HT-29 (cell line): ENCODE measurements at places on chromosomes 6 and 20. TPM values are rescaled to one million over a fixed set of nuclear protein-coding genes. Genes with fewer than 3 reads are reported as not detected.
A peak's percentile ranks its signal among the peaks of the same experiment; 100 is the strongest.

UFL1 gene
- 4.3 and 5.0 TPM in 2 replicates for total RNA-seq

DNA sequence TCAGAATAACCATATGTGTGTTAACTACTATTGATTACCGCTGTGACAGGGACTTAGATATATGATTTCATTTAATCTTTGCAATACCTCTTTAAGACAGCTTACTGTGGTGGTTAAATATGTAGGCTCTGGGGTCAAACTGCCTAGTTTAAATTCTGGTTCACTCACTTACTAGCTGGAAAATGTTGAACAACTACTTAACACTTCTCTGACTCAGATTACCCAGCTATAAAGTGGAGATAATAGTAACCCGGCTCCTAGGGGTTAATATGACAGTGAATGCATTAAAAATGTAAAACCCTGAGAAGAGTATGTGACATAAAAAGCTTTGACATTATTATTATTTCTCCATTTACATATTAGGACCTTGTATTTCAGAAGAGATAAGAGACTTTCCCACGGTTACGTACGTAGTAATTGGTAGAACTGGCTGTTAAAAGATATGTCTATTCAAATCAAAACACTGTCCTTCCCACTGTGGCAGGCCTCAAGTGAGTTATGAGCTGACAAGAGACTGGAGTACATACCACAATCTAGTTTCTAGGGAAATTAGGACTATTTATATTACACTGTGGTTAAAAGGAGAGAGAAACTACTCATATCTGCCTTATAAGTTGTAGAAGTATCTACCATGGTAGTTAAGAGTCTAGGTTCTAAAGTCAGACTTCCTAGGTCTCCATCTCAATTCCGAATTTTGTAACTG, 4.4 kb upstream of the PLCB1 start:
- no peak for DNase-seq

OLIG3 gene
- not detected in 2 replicates for total RNA-seq

DNA sequence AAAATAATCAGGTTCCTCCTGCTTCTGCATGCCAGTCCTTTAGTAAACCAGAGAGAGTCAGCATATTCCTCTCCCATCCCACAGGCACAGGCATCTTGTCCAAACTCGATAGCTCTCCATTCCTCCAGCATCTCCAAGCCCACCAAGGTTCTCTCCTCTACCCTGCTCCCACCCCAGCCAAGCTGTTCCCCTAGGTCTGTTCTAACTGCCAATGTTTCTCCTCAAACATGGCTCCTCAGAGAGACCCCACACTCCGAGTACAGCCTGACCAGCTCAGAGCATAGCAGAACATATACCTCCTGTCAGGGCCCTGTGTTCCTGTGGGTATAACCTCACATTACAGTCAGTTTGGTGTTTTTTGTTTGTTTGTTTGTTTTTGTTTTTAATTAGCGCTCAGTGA, 177.8 kb downstream of the VEGFA start:
- DNase-seq: no peak

GRCh38 chr20:58667975-58668374, 16.9 kb downstream of the STX16 start:
- no peak for DNase-seq

PTGIS gene
- not detected in 2 replicates for total RNA-seq

GRCh38 chr20:59810449-59811187, 122.8 kb downstream of the SYCP2 start:
- DNase-seq: no peak

- no peak for DNase-seq
Measured at GRCh38 chr6:71393981-71394432, 105.4 kb downstream of the OGFRL1 start.

- DNase-seq: peak; percentile 57
Measured at GRCh38 chr6:131182991-131183425, 47.7 kb downstream of the AKAP7 start.

C6orf58 gene
- total RNA-seq: not detected in 2 replicates

ADGRG6 gene
- 6.6 and 8.1 TPM in 2 replicates for total RNA-seq

GRCh38 chr20:23127506-23128279, 41.6 kb upstream of the CD93 start:
- DNase-seq: no peak

PPP1R14C gene
- 0.08 and 0.20 TPM in 2 replicates for total RNA-seq

DNA sequence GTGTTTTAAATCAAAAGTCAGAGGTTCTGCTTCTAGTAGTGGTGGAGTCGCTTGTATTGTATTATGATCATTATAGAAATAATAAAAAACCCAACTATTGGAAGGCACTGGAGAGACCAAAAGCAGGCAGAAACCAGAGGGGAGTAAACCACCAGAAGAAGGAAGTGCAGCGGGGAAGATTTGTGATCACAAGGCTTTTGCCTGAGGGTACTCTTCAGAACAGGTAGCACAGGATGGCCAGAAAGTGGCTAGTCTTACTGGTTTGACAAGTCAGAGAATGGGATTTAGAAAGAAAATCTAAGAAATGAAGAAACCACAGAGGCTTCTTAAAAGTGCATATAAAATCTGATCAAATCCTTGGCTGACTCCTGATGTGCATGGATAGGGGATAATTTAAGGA, 24.0 kb downstream of the MAPK13 start:
- peak; percentile 16 for DNase-seq

GRCh38 chr6:138119976-138120375, 12.8 kb upstream of the PERP start:
- DNase-seq: no peak

DNA sequence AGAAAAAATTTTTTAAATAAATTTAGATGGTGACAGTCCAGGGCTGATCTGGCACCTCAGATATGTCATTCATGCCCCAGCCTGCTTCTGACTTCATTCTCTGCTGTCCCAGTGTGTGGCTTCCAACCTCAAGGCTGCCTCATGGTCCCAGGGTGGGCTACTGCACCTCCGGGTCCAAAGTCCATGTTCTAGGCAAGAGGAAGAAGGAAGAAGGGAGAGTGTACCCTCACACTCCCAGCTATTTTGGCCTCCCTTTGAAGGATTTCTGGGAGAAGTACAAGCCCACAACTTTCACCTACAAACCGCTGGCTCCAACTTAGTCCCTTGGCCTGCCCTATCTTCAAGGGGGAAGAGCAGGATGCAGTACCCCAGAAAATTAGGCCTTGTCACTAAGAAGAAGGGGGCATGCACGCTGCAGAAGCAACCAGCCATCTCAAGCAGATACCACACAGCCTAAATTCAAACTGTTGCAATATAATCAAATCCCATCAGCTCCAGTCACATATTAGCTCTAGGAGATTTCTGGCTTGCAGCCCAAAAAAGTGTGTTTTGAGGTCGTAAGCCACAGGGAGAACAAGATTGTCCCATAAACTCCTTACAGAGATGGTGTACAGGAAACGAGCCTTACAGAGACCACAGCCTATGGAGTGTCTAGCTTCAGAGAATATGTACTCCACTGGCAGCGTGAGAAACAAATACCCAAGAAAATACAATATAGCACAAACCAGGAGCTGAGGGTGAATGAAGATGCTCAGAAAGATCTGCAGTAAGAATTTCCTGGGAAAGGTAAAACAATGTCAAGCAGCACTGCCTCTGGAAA, 906 bp upstream of the BTN3A2 start:
- DNase-seq: peak; percentile 16

DNA sequence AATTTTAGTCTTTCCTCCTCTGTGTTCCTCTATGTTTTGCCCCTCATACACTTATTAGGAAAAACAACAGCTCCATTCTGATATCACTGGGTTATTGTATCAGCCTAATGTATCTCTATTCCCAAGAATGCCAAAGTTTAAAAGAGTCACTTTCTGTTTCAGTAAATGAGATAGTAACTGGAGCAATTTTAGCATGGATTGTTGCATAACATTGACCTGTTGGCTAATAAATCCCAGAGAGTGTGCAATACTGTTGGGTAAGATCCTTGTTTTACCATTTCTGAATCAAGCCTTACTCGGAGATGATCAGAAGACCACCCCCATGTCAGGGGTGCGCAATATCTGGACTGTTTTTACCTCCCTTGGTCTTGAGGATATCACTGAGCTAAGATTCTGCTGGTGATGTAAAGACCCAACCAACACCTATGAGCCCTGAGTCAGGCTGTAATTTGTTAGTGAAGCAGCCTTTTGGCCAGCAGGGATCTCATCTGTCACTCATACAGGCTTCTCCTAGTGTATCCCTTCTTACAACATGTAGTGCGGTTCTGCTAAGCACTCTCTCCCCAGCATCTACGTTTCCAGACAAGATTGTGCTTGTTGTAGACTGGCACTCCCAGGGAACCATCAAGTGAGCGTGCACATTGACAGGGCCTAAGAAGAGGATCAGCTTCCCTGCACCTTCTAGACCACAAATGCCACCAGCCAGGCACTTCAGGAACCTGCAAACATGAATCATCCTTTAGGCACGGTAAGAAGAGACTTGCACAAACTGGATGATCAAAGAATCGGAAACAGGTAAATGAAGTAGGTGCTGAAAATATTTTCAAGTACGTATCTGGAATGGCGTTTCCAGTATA, 11.5 kb upstream of the IPCEF1 start:
- no peak for DNase-seq

- no peak for DNase-seq
Measured at GRCh38 chr6:157209865-157210530, 113.3 kb downstream of the TMEM242 start.

GRCh38 chr6:77133031-77133430, 330.3 kb downstream of the HTR1B start:
- no peak for DNase-seq

- DNase-seq: peak; percentile 30
Measured at GRCh38 chr6:31293343-31293742, 21.5 kb upstream of the HLA-C start.

SIRPG gene
- not detected in 2 replicates for total RNA-seq

- DNase-seq: peak; percentile 2
Measured at GRCh38 chr6:23414051-23414445, 712.0 kb upstream of the NRSN1 start.

GRCh38 chr6:151804585-151805285, 2.7 kb upstream of the ESR1 start:
- DNase-seq: no peak

POU5F1 gene
- total RNA-seq: 1.7 and 2.6 TPM in 2 replicates

DNA sequence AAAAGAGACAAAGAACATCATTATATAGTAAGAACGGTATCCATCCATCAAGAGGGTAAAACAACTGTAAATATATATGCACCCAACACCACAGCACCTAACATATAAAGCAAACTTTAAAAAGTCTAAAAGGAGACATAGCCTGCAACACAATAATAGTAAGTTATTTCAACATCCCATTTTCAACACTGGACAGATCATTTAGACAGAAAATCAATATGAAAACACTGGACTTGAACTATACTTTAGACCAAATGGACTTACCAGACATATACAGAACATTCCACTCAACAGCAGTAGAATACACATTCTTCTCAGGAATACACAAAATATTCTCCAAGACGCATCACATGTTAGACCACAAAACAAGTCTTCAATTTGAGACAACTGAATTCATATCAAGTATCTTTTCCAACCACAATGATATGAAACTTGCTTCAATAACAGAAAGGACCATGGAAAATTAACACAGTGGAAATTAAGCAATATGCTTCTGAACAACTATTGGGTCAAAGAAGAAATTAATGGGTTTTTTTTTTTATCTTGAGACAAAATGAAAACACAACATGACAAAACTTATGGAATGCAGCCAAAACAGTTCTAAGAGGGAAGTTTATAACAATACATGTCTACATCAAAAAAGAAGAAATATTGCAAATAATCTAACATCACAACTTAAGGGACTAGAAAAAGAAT, 23.9 kb upstream of the ASF1A start:
- no peak for DNase-seq

- DNase-seq: peak; percentile 78
Measured at GRCh38 chr6:126033696-126034095, 47.4 kb downstream of the TRMT11 start.

GRCh38 chr20:37385659-37386504, 39.9 kb downstream of the SRC start:
- DNase-seq: no peak

CLDN20 gene
- not detected in 2 replicates for total RNA-seq

DNA sequence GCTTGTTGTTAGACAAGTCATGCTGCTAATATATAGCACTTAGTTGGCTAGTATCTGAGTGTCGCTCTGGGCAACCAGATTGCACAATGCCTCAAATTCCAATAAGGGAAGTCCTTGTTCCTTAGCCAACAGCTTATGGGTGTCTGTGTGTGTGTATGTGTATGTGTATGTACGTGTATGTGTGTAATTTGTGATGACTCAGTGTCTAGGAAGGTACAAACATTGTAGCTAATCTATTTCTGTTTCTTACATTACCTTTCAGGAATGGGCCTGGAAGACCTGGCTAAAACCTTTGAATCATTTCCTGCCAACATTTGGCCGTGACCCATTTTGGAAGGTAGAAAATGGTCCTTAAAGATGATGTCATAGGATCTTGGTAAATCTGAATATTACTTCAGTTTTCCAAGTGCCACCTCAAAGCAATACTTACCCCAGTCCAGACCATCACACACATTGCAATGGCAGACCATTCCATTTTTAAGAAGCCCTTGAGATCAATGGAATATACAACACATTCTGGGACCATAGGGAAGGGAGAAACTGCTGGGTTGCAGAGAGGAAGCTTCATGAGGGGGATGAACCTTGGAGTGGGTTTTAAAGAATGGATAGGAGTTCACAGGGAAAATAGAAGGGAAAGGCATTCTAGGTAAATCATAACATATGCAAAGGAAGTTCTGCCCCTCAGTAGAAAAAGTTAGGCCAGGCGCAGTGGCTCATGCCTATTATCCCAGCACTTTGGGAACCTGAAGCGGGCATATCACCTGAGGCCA, 25.1 kb downstream of the NEDD9 start:
- peak; percentile 92 for DNase-seq

DNA sequence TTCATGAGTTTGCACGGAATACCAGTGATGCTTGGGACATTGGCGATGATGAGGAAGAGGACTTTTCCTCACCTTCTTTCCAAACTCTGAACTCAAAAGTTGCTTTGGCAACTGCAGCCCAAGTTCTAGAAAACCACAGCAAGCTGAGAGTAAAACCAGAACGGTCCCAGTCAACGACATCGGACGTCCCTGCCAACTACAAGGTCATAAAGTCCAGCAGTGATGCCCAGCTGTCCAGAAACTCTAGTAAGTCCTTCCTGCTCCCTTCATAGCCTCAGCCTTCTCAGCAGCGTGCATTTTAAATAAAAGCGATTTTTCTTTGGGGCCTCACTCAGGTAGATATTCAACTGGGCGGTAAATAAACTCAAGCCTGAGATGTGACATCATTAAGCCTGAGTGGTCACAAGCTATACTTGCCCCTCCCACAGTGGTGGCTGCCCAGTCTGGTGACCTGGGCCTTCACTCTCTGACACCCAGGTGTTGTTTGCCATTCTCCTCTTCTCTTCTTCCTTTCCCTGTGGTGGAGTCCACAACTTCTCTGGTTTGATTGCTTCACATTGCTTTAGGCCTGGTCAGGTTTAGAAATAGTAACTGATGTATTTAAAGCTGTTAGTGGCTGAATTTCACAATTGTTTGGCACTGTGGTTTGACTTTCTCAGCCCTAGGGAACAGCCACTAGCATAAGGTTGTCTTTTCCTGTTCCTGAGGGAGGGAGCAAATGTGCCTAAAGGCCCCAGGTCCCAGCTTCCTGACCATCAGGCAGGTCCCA, 21.6 kb upstream of the TMEM217 start:
- no peak for DNase-seq

- no peak for DNase-seq
Measured at GRCh38 chr6:81353262-81353661, 399.2 kb downstream of the TENT5A start.

GRCh38 chr6:105745464-105746129, 340.5 kb upstream of the PRDM1 start:
- DNase-seq: no peak

GRCh38 chr6:100719883-100720682, 161.0 kb downstream of the ASCC3 start:
- DNase-seq: peak; percentile 58

EPHA7 gene
- not detected in 2 replicates for total RNA-seq

GRCh38 chr6:159149641-159150040, 19.6 kb upstream of the FNDC1 start:
- DNase-seq: no peak

- no peak for DNase-seq
Measured at GRCh38 chr20:12072954-12073264, 155.2 kb downstream of the BTBD3 start.
